ENCODE measurements at places on chromosomes 1 and 21.

DNA sequence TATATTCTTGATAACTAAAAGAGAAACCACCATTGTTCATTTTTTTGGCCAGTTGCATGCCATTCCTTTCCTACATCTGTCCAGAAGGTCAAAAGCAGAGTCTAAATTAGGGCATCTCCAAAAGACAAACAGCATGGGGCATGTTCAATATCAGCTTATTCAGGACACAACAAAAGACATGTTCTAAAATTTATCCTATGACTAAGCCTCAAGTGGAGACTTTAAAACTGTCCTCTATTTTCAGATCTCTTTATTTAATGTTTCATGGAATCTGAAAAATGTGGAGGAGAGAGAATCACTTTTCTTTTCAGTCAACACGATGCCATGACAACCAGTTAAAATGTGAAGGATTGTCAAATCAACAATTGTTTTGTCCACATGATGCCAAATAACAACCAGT, 303.4 kb upstream of the PRMT6 start:
- no peak for DNase-seq

DNA sequence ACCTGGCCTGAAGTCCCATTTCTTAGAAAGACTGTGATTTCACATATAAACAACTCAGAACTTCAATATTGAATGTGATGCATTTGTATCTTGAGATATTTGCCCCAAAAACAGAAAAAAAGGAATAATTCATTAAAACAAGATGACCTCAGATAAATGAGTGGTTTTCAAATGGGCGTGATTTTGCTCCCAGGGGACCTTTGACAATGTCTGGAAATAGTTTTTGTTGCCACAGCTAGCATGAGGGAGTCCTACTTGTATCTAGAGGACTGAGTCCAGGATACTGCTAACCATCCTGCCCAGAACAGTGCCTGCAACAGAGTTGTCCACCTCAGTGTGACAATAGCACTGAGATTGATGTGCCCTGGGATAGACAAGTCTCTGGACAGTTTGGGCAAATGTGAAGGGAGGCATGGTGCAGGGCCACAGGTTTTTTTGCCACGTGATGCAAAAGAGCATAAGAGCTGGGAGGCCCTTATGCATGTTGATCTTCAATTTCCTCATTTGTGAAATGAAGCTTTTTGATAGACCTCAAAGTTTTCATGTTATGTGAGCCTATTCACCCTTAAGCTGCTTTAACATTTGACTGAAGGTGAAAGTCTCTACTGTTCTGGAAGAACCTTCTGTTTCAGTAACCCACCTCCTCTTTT, 46.2 kb downstream of the MAP3K7CL start:
- no peak for DNase-seq

DNA sequence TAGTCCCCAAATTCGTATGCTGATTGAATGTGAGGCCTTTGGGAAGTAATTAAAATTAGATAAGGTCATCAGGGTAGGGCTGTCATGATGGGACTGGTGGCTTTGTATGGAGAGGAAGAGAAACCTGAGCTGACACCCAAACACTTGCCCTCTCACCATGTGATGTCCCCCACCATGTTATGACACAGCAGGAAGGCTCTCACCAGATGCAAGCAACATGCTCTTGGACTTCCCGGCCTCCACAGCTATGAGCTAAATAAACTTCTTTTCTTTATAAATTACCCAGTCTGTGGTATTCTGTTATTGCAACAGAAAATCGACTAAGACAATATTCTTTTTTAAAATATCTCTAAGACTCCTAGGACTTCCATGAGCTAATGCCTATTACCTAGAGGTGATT, 43.6 kb upstream of the GUCA2B start:
- DNase-seq, result no peak

DNA sequence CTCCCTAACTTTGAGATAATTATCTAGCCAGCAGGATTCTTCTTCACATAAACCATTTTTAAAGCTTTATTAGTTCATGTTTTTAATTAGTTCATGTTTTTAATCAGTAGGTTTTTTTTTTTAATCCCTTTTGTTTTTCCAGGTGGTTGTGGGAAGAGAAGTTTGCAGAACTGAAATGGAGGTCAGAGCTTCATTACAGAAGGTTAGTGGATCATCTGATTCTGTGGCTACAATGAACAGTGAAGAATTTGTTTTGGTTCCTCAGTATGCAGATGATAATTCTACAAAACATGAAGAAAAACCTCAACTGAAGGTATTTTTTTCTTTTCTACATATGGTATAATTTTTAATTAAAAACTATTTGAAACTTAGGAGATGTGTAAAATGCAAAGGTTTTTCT, 59.7 kb downstream of the RABGAP1L start:
- DNase-seq, result no peak

GRCh38 chr1:160438317-160438918, 38.1 kb downstream of the VANGL2 start:
- no peak for DNase-seq

- DNase-seq, result no peak
Observed at GRCh38 chr1:117499071-117499470, 106.8 kb upstream of the TENT5C start.

DNA sequence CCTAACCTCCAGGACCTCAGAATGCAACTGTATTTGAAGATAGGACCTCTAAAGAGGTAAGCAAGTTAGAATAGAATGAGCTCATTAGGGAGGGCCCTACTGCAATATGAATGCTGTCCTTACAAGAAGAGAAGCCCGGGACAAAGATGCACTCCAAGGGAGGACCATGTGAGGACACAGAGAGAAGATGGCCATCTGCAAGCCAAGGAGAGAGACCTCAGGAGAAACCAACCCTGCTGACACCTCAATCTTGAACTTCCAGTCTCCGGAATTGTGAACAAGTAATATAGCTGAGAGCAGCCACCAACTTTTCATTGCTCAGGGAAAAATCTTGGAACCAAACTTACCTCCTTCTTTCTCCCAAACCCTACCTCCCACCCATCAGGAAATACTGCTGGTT, 15.0 kb upstream of the GALNT2 start:
- DNase-seq, result no peak

DNA sequence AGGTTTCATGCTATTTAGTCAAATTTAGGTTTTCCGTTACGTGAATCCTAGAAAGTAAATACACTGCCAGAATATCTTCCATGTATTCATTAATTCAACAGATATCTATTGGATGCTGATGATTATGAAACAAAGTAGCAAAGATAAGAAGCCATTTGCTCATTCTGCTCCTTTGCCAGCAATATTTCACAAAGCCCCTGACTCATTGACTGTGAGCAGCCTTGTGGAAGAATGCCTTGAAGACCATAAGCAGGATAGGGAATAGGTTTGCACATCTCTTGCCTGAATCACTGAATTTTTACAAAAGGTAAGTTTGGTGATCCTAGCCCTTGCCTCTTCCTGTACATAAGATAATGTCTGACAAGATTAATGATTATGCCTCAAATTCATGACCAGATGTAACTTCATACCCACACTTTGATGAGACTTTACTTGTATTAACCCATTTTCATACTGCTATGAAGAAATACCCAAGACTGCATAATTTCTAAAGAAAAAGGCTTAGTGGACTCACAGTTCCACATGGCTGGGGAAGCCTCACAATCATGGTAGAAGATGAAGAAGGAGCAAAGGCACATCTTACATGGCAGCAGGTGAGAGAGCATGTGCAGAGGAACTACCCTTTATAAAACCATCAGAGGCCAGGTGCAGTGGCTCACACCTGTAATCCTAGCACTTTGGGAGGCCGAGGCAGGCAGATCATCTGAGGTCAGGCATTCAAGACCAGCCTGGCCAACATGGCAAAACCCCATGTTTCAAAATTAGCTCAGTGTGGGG, 1.6 kb upstream of the PIGK start:
- DNase-seq, result no peak

GRCh38 chr1:7046314-7046713, 261.1 kb downstream of the CAMTA1 start:
- no peak for DNase-seq

GRCh38 chr1:89589515-89589914, 43.4 kb upstream of the LRRC8C start:
- no peak for DNase-seq

- no peak for DNase-seq
Observed at GRCh38 chr1:29473161-29473855, 237.0 kb downstream of the PTPRU start.

DNA sequence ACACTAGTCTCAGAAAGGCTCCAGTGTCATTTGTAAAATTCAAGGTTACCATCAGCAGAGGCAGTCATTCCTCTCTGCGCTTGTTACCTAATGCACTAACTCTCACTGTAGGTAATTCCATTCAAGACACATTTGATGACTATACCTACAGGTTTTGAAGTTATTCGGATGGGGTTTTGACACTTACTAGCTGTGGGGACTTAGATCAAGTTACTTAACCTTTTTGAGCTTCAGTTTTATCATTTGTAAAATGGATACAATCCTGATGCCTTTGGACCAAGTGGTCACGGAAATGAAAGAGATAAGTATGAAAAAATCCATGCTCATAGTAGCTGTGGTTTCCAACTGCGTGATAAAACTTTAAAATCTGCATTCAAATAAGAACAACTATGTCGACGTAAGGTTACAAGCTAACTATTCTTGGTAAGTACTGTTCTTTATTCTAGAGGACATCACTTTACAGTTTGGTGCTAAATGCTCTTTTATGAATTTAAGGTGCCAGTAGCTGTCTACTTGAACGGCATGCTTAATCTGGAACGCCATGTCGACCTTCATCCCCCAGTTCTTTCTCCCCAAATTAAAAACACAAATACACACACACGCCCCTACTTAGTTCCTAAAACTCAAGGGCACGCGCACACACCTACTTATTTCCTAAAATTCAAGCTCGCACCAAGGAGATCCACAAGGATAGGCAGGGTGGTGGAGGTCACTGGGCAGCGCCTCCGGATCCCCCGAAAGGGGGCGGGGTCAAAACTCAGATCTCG, 550 bp upstream of the NFYC start:
- DNase-seq, result no peak

- no peak for DNase-seq
Observed at GRCh38 chr1:19351873-19352272, 39.7 kb downstream of the SLC66A1 start.

DNA sequence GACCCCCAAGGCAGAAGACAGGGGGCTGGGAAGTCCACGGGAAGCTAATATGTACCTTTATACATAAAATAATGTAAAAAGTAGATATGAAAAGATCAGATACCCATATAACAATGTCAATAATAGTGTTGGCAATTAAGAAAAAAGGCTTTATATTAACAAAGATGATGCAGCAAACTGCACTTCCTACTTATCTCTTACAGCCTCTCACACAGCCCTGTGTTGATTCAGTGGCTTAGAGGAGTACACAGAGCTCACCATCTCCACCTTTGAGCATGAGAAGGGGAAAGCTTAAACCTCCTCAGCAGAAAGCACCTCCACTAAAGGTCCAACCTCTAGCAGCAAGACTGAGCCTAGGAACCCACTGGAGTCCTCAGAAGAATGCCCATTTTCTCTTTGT, 7.2 kb upstream of the VSIG8 start:
- no peak for DNase-seq

GRCh38 chr1:69305621-69306020, 262.1 kb upstream of the LRRC7 start:
- no peak for DNase-seq

DNA sequence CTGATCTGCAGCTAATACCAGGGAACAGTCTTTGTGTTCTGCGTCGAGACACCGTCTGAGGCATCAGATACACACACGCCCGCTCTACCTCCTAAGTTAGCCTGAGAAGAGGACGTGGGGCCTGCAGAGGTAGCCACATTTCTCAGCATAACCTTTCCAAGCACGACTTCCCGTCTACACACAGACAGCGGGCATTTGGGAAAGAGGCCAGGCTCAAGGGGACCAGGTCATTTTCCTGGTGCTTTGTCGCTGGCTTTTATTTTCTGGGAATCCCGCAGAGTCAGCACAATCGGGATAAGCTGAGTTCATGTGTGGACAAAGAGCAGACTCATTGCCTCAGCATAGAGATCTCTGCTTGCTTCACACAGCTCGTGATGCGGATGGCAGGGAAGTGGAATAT, 72.5 kb upstream of the SMYD2 start:
- no peak for DNase-seq

GRCh38 chr1:187070076-187070475, 241.3 kb downstream of the PLA2G4A start:
- no peak for DNase-seq

DNA sequence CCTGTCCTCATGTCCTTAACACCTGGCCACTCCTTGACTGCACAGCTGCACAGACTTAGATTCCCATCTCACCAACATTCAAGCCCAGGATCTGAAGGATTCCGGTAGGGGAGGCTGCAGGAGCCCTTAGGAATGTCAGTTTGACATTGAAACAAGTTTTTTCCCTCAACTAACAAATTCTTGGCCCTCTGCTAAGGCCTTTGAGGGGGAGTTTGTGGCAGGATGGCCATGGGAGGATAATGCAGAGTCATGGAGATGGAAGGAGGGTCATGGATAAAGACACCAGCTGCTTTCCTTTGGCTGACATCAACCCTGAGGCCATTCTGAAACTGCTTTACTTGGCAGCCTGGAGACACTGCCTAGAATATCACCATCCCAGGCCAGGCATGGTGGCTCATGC, 63.4 kb upstream of the PPP2R5A start:
- DNase-seq, result no peak

DNA sequence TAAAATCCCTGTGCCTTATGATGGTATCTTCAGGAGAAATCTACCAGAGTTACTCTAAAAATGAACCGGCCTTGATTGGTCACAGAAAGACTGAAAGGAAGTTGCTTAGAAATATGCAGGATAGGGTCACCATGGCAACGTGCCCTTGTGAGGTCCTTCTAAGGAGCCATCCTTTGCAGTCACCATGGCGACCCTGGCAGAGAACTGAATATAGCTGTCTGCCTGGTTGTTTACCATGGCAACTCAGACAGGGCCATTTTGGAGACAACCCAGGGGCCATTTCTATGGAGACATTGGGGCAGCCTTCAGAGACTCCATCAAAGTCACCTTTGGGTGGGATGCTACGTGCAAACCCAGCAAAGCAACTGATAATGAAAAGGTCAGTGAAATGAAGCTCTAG, 43.0 kb downstream of the SNX7 start:
- no peak for DNase-seq

DNA sequence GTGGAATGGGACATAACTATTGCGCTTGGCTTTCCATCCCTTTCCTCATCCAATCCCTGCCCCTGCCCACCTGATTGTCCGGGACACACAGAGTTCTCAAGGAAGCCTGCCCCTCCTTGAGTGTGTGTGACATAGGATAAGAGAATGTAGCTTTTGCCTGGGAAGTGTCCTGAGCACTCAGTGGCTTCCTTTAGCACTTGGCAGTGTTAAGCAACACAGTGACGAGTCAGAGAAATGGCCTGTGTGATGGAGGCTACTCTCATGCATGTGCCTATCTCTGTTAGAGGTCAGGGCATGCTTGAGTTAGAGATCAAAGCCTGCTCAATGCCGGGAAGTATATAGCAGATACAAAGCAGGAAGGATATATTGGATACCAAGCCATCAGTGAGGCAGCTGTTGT, 289.5 kb downstream of the SIPA1L2 start:
- DNase-seq, result no peak

- DNase-seq, result no peak
Observed at GRCh38 chr1:3064296-3064850, 4.6 kb upstream of the PRDM16 start.

- no peak for DNase-seq
Observed at GRCh38 chr21:24994717-24995116, 612.6 kb downstream of the MRPL39 start.

- DNase-seq, result no peak
Observed at GRCh38 chr1:17244821-17245740, 3.8 kb upstream of the PADI3 start.

GRCh38 chr21:14119038-14119437, 91.7 kb downstream of the LIPI start:
- DNase-seq, result no peak

- DNase-seq, result no peak
Observed at GRCh38 chr21:39108291-39109162, 74.7 kb downstream of the PSMG1 start.
